ENCODE measurements at places on chromosomes 12 and 14.
A peak's percentile ranks its signal among the peaks of the same experiment; 100 is the strongest.

DNA sequence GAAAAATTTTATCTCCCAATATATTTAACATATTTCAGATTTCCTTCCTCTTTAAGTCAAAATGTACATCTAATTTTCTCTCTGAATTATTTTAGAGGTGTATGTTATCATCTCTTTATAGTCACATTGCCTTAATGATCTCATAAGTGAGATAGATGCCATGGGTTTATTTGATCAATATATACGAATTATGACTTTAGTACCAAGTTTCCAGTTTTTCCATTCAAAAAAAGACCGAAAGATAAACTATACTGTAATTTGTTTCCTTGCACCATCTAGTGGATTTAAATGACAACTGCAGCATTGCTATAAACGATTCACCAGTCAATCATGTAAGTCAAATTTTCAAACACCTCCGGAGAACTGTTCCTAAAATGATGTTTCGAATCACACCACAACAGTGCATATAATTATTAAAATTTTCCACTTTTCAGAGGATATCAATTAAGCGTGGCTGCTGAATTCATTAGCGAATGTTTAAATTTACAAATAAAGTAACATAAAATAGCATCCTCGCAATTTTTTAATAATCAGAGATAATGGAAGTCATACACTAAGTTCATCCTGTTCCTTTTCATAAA is 419 bp upstream of the ATXN7L3B start:
- no peak for DNase-seq

DNA sequence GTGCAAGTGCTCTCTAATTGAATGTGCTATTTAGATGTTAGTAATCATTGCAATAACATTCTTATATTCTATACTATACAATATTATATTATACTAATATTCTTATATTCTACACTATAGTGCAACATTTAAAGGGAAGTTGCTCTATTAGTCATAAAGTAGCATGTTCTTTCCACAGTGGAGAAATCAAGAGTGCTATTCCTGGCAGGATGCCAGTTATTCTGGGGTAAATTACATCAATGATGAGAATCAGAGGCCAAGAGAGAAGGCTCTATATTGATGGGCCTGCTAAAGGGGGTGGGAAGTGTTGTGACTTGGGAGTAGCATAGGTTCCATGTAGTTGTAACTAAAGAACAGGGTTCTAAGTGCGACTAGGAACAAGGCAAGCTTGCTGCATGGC is 121.5 kb downstream of the SLC15A5 start:
- no peak for DNase-seq

- no peak for DNase-seq
Observed at GRCh38 chr12:99911967-99912366, 72.8 kb downstream of the ANKS1B start.

- DNase-seq: no peak
Observed at GRCh38 chr12:45349916-45350315, 134.0 kb downstream of the ANO6 start.

- DNase-seq: peak; percentile 88
Observed at GRCh38 chr12:19129486-19130223, at the start of gene PLEKHA5. Gene PLEKHA5, plus strand, starts transcription at chr12:19129733. Its CDS starts 67 bp downstream, at chr12:19129800.

Data from osteocyte (in vitro differentiated cells).